Kidney (tissue), 22 donors: ENCODE measurements at places on chromosomes 4 and X.
A peak's percentile ranks its signal among the peaks of the same experiment; 100 is the strongest.

- no peak for DNase-seq
- no peaks in the 10 kb centered on the region for H3K27me3 ChIP-seq
- H3K27ac ChIP-seq: no peak overlapping the region
- H3K4me3 ChIP-seq: no peak overlapping the region
These were observed 26.4 kb downstream of the DHRSX start for GRCh38 chrX:2474280-2474962.

GRCh38 chr4:176782794-176783193 is 9.9 kb downstream of the VEGFC start:
- no peak overlapping the region for H3K27ac ChIP-seq
- H3K4me3 ChIP-seq: no peak overlapping the region
- H3K36me3 ChIP-seq: no peaks in the 10 kb centered on the region
- no peak for DNase-seq
- no peaks in the 10 kb centered on the region for H3K4me1 ChIP-seq

- H3K4me3 ChIP-seq: no peak overlapping the region
- no peaks in the 10 kb centered on the region for H3K36me3 ChIP-seq
- no peaks in the 10 kb centered on the region for H3K4me1 ChIP-seq
- H3K27ac ChIP-seq: no peak overlapping the region
These were observed 6.2 kb downstream of the AADAT start for GRCh38 chr4:170083541-170083940.

DNA sequence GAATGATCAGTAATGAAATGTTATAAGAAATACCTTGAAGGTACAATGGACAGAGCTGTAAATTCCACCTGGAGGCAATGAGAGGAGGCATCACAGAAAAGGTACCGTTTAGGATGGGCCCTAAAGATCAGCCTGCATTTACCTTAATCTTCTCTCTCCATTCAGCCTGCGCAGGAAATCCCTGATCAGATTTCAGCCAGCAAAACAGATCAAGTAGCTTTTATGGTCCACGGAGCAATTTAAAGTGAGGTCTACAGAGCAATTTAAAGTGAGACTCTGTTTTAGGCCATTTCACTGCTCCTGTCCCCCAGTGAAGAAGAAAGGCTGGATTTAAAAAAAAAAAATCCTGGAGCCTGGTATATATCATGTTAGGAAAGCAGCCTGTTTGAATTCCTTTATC is 195.1 kb upstream of the VCX start:
- H3K27ac ChIP-seq: no peak overlapping the region
- H3K27me3 ChIP-seq: no peaks in the 10 kb centered on the region
- H3K4me1 ChIP-seq: no peaks in the 10 kb centered on the region
- H3K36me3 ChIP-seq: no peaks in the 10 kb centered on the region
- no peak for DNase-seq
- H3K4me3 ChIP-seq: no peak overlapping the region

DNA sequence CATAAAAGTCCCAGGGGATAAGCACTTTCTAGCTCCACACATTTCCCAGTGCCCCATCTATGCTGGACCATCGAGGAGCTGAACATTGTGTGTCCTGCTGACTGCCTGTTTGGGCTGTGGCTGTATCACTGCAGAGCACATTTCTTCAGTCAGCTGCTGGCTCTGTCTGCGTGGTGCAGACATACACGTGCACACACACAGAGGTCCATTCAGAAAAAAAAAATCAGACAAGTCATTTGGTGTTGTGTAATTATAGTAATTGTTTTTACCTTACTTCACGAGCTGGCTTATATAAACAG is 1.1 kb upstream of the PDLIM3 start:
- no peaks in the 10 kb centered on the region for H3K36me3 ChIP-seq
- DNase-seq: no peak
- peak overlapping the region; percentile 51 for H3K4me3 ChIP-seq
- H3K27ac ChIP-seq: no peak overlapping the region
